Breast epithelium (tissue), 4 donors: ENCODE measurements at places on chromosomes 2 and 18. TPM values are rescaled to one million over a fixed set of nuclear protein-coding genes. Genes with fewer than 3 reads are reported as not detected.

Gene TUBA4B
- not detected for total RNA-seq

DNA sequence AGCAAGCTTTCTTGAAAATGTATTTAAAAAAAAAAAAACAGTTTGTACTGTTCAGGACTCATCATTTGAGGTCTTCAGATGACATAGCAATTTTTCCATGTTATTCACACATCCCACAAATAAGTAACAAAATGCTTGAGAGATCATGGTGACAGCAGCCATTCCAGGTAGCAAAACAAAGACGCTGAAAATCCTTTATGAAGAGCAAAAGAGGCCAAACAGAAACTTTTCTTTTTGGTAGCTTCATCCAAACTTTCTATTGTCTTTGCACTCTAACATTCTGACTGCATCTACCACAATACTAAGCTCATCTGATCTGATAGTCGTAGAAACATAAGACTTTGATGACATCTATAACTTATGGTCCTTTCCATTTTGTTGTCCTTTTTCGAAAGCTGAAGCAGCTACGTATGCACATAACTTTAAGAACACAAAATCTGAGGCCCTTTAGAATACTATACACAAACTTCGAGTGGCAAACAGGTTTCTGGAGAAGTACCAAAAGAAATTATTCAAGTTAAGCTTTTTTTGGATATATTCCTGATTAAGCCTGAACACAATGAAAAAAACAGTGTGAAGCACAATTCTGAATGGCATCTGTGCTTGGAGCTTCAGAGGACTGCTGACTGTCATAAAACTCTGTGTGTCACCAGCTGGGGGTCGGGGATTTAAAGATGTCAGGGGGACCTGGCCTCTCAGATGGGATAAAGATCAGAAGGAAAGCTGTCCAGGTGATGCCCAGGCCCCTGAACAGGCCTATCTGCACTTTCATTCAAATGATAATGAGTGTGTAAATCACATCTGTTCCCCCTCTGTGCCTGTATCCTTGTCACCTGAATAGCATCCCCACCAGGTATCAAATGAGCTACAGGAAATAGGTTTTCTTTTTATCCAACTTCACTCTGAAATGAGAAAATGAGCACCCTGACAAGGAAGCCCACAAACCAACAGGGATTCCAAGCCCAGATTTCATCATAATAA, 75.8 kb downstream of the ZEB2 start:
- DNase-seq = no peak

DNA sequence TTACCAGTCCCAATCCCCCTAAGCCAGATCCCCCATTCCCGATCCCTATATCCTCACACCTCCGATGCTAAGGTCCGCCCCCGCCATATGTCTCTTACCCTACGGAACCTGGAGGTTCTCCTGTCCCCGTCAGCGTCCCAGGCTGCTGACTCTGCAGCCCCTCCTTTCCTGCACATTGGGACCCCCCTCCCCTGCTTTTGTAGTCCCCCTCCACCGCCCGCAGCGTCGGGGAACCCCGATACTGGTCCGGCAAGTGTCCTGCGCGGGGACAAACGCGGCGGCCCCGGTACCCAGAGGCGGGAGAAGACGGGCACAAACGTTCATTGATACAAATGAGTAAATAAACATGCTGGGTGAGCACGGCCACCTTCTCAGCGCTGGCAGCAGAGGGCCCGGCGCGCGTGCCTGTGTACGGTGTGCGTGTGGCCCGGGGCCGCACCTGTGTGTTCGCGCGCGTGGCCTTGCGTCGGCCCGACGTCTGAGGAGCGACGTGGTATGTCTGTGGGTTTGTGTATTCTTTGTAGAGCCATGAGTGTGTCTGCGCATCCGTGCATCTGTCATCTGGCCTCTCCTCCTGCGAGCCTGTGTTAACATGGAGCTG, 2.0 kb upstream of the CYP26B1 start:
- DNase-seq = peak; percentile 19

Gene DNAJC5G
- not detected for total RNA-seq
